Lower lobe of right lung (tissue), 2 donors: ENCODE measurements at places on chromosomes 7 and 10.

- no peak for DNase-seq
- no peaks in the 10 kb centered on the region for H3K27me3 ChIP-seq
- no peak overlapping the region for H3K4me3 ChIP-seq
Measured at GRCh38 chr10:51675088-51675487, 24.3 kb downstream of the CSTF2T start.

- no peak overlapping the region for H3K27ac ChIP-seq
- H3K4me1 ChIP-seq, result peaks cover 19% of the 10 kb centered on the region
- DNase-seq, result no peak
Measured at GRCh38 chr10:60818134-60818770, 40.0 kb downstream of the CDK1 start.

GRCh38 chr10:53401536-53401935, 629.0 kb upstream of the MBL2 start:
- DNase-seq, result no peak
- no peak overlapping the region for H3K27ac ChIP-seq
- no peaks in the 10 kb centered on the region for H3K36me3 ChIP-seq
- H3K4me1 ChIP-seq, result no peaks in the 10 kb centered on the region
- H3K27me3 ChIP-seq, result no peaks in the 10 kb centered on the region
- H3K4me3 ChIP-seq, result no peak overlapping the region

DNA sequence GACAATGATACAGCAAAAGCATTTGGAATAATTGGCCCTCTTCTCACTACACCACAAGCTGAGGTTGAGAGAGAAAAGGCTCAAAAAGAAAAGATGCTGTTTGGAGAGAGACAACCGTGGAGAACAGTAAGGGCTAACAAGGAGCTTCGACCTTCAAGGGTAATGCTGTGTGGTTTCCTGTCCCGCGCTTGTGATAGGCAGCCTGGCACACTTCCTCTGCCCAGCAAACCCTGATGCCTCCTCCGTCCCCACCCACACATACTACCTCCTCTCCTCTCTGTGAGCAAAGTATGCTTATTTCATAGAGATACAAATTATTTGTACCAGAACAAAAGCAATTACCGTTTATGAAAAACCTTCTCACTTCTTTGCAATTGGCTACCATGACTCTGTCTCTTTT, 755.4 kb downstream of the KCNMA1 start:
- peak; percentile 47 for DNase-seq
- H3K4me1 ChIP-seq, result no peaks in the 10 kb centered on the region
- H3K4me3 ChIP-seq, result no peak overlapping the region
- H3K27ac ChIP-seq, result no peak overlapping the region

- no peak overlapping the region for H3K4me3 ChIP-seq
- H3K27ac ChIP-seq, result no peak overlapping the region
- no peaks in the 10 kb centered on the region for H3K4me1 ChIP-seq
- no peak for DNase-seq
Measured at GRCh38 chr10:63972949-63973827, 452.0 kb downstream of the REEP3 start.

DNA sequence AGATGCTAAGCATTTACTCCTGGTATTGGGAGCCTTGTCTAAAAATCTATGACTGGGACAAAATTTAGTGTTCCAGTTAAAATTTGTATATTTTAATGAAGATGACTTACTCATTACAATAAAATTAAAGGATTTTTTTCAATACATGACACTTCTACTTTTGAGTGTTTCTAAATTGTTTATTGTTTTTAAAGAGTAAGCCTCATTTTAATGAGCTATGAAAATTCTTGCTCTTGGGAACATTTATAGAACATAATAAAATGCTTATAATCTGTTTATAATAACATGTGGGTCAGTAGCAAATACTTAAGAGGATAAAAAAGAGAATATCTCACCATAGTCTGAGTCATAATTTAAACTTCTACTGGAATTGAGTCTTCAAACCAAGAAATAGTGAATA, 149.5 kb downstream of the PLCE1 start:
- no peak overlapping the region for H3K27ac ChIP-seq
- no peaks in the 10 kb centered on the region for H3K27me3 ChIP-seq
- no peaks in the 10 kb centered on the region for H3K36me3 ChIP-seq
- no peak overlapping the region for H3K4me3 ChIP-seq
- no peak for DNase-seq
- no peaks in the 10 kb centered on the region for H3K4me1 ChIP-seq

- H3K27ac ChIP-seq, result no peak overlapping the region
- H3K4me3 ChIP-seq, result no peak overlapping the region
- no peak for DNase-seq
- no peaks in the 10 kb centered on the region for H3K27me3 ChIP-seq
- no peaks in the 10 kb centered on the region for H3K36me3 ChIP-seq
Measured at GRCh38 chr10:49038711-49039110, 76.6 kb downstream of the VSTM4 start.

- no peak overlapping the region for H3K4me3 ChIP-seq
- no peaks in the 10 kb centered on the region for H3K4me1 ChIP-seq
- no peaks in the 10 kb centered on the region for H3K36me3 ChIP-seq
- no peaks in the 10 kb centered on the region for H3K27me3 ChIP-seq
- peak; percentile 79 for DNase-seq
- no peak overlapping the region for H3K27ac ChIP-seq
Measured at GRCh38 chr10:48456361-48456804, 148.5 kb downstream of the ARHGAP22 start.

GRCh38 chr7:7183838-7184463, 1.6 kb downstream of the C1GALT1 start:
- peak overlapping the region; percentile 98 for H3K4me3 ChIP-seq
- H3K4me1 ChIP-seq, result peaks cover 28% of the 10 kb centered on the region
- H3K36me3 ChIP-seq, result no peaks in the 10 kb centered on the region
